ENCODE measurements at places on chromosomes 7 and 10.

DNA sequence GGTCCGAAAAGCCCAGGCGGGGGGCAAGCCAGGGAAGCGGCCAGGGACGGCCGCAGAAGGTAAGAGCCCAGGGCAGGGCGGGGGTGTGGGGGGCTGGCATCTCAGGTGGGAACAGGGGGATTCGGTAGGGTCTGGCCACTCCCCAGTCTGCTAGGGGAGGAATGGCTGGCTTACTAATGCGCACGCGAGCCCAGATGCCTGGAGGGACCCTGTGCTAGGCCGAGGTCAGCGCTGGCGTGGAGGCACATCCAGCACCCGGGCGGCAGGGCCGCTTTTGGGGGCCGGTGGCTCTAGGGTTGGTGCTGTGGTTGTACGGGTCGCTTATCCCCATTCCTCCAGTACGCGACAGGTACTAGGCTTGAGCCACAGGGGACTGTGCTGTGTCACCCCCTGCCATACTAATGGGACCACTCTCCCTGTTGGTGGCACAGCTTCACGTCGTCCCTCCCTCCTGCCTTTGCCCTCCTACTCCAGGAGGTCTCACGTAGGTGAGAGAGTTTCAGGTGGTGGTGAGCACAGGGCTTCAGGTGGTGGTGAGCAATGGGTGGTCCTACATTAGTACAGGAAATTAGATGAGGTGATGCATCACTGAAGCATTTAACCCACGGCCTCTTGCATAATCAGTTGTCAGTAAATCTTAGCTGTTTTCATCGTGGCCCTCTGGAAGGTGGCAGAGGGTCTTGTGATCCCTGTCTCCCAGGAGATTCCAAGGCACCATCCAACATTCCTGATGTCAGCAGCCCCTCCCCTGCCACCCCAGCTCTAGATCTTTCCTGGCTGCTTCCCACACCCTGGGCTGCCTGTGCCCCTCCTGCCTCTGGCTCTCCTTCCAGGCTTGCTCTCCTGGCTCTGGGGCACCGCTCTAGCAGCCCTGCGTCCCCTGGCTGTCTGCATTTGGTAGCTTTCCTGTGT lies 971 bp downstream of the AEBP1 start:
- DNase-seq, result peak; percentile 71

GRCh38 chr10:22615819-22616499 lies 98.4 kb downstream of the PIP4K2A start:
- DNase-seq, result no peak

DNA sequence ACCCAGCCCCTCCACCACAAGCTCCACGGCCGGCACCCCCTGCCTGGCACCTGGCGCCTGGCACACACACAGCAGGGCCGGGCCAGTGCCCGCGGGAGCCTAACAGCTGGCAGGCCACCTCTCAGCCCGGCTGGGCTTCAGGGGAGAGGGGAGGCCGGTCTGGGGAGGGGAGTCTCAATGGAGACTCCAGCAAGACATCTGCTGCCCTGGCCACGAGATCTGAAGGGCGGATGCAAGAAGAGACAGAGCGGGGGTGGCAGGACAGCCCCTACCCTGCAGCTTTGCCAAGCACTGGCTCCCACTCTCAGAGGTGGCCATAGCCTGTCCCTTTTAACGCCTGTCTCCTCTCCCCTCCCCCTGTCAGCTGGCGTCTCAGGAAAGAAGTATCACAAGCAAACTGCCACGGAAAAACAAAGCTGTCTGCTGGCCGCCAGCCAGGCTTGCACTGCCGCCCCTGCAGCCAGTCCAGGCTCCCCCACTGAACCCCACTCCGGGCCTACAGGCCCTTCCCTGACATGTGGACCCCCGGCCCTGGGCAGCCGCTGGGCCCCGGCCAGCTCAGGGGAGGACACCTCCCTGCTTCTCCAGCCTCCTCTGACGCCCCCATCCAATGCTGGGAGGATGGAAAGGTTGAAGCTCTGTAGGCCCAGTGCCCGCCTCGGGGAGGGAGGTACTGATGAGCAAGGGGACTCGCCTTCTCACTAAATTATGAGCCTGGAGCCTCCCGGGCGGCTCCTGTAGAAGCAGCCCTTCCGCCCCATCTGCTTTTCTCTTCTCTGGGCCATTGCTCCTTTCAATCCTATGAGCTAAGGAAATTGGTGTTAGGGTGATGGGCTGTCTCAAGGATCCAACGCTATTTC lies 178.4 kb downstream of the ARHGAP12 start:
- DNase-seq, result no peak

- peak; percentile 23 for DNase-seq
Measured at GRCh38 chr7:41292487-41292886, 410.4 kb downstream of the INHBA start.

- DNase-seq, result no peak
Measured at GRCh38 chr10:36443233-36443632, 682.2 kb upstream of the ANKRD30A start.

DNA sequence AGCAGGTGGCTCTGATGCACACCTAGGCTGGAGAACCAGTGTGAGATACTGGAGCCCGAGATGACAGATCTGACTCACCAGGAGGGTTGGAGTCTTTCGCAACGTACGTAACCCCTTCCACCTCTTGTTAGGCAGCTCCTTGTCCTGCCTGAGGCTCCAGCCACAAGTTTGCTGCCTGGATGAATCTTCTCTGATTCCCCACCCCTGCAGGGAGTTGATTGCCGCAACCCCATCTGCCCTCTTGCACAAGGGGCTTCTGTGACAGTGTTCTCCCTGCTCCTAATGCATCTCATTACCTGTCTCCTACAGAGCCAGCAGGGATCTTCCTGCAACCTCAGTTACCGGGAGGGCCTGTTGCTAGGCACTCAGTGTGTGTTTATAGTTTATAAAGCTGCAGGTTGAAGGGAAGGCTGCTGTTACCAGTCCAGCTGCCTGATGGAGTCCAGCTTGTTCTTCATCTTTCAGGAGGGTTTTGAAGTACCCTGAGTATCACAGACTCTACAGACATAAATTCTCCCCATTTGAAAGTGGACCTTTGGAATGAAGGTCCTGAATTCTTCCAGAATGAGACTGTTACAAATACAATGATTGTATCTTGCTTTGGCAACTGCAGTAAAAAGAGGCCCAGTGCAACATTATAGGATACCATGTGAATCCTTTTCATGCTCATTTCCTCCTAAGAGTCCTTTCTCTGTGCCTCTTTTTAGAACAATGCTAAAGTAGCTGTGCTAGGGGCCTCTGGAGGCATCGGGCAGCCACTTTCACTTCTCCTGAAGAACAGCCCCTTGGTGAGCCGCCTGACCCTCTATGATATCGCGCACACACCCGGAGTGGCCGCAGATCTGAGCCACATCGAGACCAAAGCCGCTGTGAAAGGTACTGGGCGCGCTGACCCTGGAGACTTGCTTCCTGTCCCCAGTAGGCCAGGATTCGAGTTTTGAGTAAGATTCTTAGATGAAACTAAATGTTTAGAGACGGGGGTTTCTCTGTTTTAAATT lies 6.5 kb downstream of the MDH2 start:
- DNase-seq, result no peak

GRCh38 chr10:124827474-124827873 lies 25.9 kb downstream of the ABRAXAS2 start:
- DNase-seq, result peak; percentile 5

- no peak for DNase-seq
Measured at GRCh38 chr7:158133515-158134271, 453.9 kb downstream of the PTPRN2 start.

GRCh38 chr10:17821893-17822292 lies 12.7 kb downstream of the MRC1 start:
- DNase-seq, result no peak

GRCh38 chr7:70986297-70986696 lies 145.6 kb upstream of the GALNT17 start:
- DNase-seq, result no peak

DNA sequence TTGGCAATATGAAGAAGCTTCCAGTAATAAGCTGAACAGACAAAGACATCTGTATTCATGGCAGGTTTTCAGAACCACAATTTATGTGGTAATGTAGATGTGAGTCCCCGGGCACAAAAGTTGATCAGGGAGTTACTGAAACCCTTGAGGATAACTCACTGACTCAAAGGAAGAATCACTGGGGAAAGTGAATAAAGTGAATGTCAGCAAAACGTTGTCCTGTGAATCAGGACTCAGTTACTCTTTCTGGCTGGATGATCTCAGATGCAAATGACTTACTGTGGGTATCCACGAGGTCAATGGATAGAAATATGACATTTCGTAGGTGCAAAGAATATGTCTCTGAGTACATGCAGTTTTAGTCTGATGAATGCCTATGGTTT lies 172.8 kb upstream of the CTBP2 start:
- no peak for DNase-seq

- DNase-seq, result no peak
Measured at GRCh38 chr7:70334871-70335270, 736.6 kb downstream of the AUTS2 start.

GRCh38 chr7:142153400-142153799 lies 41.9 kb downstream of the MGAM2 start:
- DNase-seq, result peak; percentile 4

GRCh38 chr7:47576031-47576865 lies 5.7 kb downstream of the TNS3 start:
- no peak for DNase-seq
